ENCODE measurements at places on chromosomes 7 and 10.

- DNase-seq = no peak
These were observed 51.3 kb upstream of the KLF6 start for GRCh38 chr10:3836222-3836820.

- peak; percentile 53 for DNase-seq
These were observed 112.9 kb upstream of the JAZF1 start for GRCh38 chr7:28293527-28293835.

DNA sequence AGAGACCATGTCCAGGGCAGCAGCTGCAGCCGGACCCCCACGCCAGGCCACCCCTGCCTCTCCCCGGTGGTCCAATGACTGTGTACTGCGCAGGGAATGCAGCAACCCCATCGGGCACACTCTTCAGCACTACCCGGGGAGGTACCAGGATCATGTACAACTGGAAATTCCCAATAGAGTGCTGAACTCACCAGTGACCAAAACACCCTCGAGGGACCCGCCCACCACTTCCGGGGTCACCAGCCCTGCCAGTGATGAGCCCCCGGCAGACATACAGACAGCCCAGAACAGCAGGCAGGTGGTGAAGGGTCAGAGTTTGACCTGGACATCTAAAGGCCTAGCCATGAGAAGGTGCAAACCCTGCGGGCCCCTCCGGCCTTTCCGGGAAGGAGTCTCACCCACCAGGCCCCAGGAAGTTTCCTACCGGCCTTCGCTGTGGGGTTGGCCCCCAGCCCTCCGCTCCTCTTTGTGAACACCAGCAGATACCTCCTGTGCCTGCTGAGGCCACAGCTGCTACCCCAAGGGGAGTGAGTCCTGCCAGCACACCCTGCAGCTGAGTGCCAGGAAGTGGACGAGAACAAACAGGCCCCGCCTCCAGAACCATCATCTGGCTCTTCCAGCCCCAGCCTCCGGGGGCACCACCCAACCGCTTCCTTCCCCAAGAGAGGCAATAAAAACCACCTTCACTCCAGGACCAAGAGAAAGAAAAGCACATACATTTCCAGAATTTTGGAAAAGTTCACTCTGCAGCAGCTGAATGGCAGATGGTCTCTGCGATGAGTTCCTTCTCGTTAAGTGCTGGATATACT, 5.0 kb upstream of the ANKRD61 start:
- peak; percentile 85 for DNase-seq

DNA sequence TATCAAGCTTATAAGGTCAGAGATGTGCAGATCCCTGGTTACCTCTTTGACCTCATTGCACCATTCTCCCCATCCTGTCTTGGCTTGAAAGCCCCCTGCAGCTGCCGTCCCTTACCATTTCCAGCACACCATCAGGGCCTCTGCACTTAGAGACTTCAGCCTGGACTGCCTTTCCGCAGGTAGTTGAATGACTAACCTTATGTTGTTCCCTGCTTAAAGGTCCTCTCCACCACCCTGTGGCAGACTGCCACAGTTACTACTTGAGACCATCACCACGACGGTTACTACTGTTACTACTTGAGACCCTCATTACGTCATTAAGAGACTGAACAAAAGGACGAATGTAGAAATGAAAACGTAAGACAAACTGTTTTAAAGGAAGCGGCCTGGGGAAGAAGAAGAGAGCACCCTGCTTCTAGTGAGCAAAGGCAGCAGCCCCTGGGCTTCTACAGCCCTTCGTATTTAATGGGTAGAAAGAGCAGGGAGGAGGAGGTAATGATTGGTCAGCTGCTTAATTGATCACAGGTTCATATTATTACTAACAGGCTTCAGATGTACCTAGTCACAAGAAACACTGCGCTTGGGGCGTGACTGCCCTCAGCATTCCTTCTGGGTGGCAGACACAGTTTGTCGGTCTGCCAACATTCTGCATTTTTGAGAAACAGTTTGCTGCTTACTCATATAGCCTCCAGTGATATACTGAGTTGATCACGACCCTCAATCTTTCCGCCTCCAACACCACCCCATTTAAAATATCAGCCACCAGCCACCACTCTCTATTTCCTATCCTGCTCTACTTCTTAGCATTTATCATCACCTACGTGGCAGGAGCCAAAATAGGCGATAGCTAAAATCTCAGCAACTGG, 74.1 kb upstream of the PARD3 start:
- no peak for DNase-seq

DNA sequence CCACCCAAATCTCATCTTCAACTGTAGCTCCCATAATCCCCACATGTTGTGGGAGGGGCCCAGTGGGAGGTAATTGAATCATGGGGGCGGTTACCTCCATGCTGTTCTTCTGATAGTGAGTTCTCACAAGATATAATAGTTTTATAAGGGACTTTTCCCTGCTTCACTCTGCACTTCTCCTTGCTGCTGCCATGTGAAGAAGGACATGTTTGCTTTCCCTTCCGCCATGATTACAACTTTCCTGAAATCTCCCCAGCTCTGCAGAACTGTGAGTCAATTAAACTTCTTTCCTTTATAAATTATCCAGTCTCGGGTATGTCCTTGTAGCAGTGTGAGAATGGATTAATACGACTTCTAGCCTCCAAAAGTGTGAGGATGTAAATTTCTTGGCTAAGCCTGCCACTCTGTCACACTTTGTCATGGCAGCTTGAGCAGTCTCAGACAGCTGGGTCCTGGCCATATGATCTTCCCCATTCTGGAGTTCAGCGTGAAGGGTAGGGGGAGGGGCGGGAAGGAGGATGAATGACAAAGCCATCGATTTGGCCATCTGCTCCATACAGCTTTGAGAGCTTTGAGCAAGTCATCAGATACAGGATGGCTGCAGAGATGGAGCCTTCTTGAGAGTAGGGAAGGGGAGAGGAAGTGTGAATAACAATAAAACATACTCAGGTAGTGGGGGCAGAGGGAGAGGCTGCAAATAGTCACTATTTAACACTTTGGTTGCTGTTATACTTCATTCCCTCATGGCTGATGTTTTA, 19.1 kb upstream of the INPP5F start:
- DNase-seq = peak; percentile 38

- DNase-seq = no peak
These were observed 1.6 kb downstream of the SEPHS1 start for GRCh38 chr10:13346283-13347042.

GRCh38 chr7:3210531-3210930, 90.5 kb upstream of the SDK1 start:
- peak; percentile 10 for DNase-seq

- no peak for DNase-seq
These were observed 99.5 kb downstream of the SFMBT2 start for GRCh38 chr10:7311218-7311849.

GRCh38 chr10:118369641-118370205, 27.6 kb upstream of the FAM204A start:
- peak; percentile 97 for DNase-seq

- no peak for DNase-seq
These were observed 8.7 kb downstream of the SMC3 start for GRCh38 chr10:110576220-110576619.

DNA sequence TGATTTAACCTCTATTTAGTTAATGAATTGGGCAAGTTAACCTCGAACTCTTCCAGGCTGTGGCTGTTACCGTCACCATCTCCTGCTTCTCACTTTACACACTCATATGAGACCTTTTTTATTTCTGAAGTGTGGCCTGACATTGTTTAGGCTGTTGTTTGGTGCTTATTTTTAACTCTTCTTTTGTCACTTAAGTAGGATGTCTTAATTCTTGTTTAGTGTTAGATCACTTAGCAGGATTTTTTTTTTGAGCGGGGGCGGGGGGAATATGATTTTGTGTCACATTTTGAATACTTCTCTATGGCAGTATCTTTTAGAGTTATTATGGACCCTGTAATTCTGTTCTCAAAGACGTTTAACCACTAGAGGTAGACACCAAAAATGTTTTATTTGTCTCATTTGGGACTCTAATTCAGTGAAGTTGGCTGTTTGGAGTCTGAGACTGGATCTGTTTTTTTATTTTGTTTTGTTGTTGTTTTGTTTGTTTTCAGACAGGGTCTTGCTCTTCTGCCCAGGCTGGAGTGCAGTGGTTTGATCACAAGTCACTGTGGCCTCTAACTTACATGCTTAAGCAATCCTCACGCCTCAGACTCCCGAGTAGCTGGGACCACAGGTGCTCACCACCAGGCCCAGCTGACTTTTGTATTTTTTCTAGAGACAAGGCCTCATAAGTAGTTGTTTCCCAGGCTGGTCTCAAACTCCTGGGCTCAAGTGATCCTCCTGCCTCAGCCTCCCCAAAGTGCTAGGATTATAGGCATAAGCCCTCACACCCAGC, 73.5 kb downstream of the CUX1 start:
- no peak for DNase-seq

DNA sequence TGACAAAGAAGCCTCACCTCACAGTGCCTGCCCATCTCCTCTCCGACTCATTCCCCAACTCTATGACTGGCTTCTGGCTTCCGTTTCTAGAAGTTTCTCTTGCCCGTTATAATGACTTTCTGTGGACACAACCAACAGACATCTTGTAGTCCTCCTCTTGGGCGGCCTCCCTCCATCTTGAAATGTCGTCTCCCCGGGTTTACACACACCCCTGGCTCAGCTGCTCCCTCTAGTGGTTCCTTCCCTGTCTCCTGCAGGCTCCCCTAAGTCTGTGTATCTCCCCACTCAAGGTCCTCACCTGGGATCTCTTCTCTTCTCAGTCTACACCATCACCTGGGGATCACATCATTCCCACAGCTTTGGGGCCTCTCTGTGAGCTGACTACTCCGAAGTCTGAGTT, 123.4 kb upstream of the NEBL start:
- DNase-seq = peak; percentile 49

DNA sequence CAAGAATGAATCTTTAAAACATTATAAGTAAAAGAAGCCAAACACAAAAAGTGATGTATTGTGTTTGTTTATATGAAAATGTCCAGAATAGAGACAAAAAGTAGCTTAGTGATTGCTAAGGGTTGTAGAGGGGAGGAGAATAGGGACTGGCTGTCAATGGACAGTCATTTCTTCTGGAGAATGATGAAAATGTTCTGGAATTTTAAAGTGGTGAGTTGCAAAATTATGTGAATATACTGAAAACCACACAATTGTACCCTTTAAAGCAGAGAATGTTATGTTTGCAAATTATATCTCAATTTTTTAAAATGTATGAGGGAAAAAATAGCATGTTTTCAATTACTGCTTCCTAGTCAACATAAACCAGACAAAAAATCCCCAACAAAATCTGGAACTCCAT, 174.2 kb downstream of the KMT2E start:
- no peak for DNase-seq

- peak; percentile 62 for DNase-seq
These were observed 179.8 kb downstream of the NPSR1 start for GRCh38 chr7:34837801-34838201.

DNA sequence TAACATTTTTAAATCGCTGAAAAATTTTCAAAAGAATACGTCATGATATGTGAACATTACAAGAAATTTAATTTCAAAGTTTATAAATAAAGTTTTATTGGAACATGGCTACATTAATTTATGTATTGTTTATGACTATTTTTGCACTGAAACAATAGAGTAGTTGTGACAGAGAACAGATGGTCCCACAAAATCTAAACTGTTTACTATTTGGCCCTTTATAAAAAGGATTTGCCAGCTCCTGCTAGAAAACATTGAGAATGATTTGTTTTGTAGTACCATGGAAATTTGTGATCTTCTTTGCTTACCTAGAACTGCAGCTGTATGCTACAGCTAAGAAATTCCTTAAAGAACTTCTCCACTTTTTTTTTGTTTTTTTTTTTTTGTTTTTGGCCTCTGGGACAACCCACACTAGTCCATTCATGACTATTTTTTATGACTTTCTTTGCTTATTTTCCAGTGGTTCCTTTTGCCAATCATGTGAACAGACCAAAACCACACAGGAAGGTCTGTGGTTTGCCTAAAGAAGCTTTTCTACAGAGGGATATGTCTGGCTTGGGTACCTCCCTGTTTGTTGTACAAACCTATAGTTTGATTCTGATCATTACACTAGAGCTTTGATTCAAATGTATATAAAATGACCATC, 55.7 kb downstream of the ST7 start:
- DNase-seq = no peak

- peak; percentile 64 for DNase-seq
These were observed 50.1 kb downstream of the SYPL1 start for GRCh38 chr7:106062006-106062405.

DNA sequence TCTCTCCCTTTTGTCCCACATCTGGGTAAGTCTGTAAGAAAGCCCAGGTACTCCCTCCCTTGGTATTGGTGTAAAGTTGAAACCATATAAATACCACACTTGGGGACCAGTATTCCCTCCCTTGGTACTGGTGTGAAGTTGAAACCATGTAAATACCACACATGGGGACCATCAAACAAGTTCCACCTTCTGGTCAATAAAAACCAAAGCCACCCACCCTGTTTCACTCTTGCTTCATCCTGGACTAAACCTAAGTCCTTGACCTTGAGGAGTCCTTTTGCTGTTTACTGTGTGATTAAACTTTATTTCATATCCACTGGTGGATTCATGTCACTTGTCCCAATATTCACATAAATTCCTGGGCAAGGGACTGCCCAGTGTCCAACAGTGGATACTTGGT, 8.4 kb downstream of the P4HA1 start:
- DNase-seq = no peak

DNA sequence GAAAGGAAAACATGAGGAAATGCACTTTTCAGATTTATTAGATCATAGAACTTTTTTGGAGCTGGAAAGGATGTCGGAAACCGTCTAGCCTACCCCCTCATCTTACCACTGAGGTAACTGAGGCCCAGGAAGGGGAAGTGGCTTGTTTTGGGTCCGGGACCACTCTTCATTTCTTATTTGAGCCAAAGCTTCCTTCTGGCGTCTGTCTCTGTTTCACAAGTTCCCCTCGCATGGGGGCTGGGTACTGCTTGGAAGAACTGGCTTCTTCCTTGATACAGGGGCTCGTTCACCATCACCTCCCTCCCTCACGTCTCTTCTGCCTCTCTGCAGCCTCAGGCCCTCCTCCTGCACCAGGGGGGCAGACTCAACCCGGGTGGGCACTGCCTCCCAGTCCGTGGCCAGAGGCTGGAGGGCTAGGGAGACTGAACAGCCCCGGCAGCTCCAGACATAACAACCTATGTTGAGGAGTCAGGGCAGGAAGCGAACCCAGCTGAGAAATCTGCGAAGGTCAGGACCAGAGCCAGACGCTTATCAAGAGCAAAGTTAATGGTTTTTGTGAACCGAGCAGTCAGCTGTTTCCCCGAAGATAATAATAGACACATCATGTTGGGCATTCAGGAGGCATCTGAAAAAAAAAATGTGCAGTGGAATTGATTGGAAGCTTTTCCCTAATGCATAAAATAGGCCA, 12.9 kb downstream of the HTRA1 start:
- no peak for DNase-seq

GRCh38 chr7:21948887-21949540, 3.3 kb upstream of the CDCA7L start:
- peak; percentile 12 for DNase-seq

GRCh38 chr7:1432411-1433082, 26.7 kb downstream of the MICALL2 start:
- DNase-seq = peak; percentile 78

DNA sequence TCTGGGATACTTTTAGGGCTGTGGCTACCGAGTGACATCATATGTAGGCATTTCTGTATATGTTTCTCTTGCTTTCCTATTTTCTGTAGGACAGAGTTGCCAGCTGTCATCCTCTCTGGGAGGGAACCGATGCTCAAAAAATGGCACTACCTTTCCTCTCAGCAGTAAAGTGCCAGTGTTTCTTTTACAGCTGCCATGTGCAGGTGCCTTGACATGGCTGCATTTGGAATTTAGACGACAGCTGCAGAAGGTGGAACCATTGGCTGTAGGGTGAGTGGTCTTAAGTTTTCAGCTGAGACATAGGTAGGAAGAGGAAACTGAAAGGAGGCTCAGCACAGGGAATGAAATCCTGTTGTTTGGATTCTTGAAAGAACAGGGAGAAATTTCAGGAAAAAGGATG, 20.2 kb upstream of the RPA3 start:
- peak; percentile 75 for DNase-seq

Measured in NCI-H69 (cell line).